ENCODE measurements at places on chromosomes 13 and 19.
A peak's percentile ranks its signal among the peaks of the same experiment; 100 is the strongest.

GRCh38 chr19:53853707-53854106 is 14.0 kb upstream of the MYADM start:
- no peak for DNase-seq

GRCh38 chr13:44410328-44410859 is 36.8 kb downstream of the SERP2 start:
- no peak for DNase-seq

- no peak for DNase-seq
Observed at GRCh38 chr13:40208517-40208916, 457.9 kb downstream of the FOXO1 start.

DNA sequence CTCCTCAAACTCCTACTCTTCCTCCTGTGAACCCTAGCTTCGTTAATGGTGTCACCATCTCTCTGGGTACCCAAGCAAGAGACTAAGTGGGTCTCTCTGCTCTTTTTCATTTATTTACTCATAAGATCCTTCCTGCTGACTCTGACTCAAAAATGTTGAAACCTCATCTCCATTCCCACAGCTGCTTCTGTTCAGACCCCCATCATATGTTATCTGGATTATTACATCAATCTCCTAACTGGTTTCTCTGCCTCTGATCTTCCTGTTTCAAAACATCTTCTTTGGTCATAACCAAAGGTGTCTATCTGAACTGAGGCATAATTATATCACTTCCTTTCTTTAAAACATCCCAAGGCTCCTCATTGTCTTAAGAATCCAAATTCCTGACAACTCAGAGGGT is 2.0 kb upstream of the MEDAG start:
- no peak for DNase-seq

GRCh38 chr19:42010245-42011126 is 16.5 kb upstream of the ATP1A3 start:
- no peak for DNase-seq

GRCh38 chr19:51398096-51398704 is 7.8 kb upstream of the C19orf84 start:
- DNase-seq, result peak; percentile 20

GRCh38 chr13:79442221-79442620 is 36.2 kb upstream of the RBM26 start:
- no peak for DNase-seq

- DNase-seq, result no peak
Observed at GRCh38 chr13:50513300-50513877, 330.1 kb downstream of the DLEU7 start.

Data from WERI-Rb-1 (cell line).